ENCODE measurements at places on chromosomes 1 and 21. TPM values are rescaled to one million over a fixed set of nuclear protein-coding genes. Genes with fewer than 3 reads are reported as not detected.
A peak's percentile ranks its signal among the peaks of the same experiment; 100 is the strongest.

DNA sequence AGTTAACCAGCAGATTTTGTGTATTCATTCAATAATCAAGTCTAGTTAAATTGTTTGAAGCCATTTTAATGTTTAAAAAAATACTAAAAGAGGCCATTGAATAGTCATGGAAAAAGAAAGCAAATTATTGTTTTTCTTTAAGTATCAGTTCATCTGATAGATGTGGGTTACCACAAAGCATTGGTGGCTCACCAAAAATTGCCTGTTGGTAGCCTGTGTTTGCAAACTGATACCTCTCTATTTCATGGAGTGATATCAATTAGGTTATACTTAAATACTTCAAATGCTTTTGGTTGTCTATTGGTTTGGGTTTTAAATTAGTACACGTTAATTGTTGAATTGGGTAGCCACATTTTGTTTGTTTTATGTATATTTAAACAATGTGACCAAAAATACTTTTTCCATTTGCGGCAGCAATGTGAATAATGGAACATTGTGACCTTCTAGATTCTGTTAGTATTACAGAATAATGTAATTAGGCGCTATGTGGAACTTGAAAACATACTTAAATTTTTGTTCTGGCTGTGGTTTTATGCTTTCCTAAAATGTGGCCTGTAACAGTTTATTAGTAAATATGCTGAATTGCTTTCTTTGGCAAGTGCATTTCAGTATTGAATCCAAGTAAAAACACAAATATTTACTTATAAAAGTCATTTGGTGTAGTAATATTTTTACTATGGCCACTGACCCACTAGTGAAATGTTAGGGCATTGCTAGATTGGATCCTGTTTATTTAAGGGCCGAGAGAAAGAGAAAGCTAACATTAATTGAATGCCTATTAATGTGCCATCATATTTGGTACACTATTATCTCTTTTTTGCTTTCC lies 37.1 kb upstream of the NBL1 start:
- no peak for DNase-seq

- no peak for DNase-seq
Observed at GRCh38 chr1:223212441-223212840, 69.4 kb upstream of the TLR5 start.

- DNase-seq: no peak
Observed at GRCh38 chr21:43757601-43758000, 18.5 kb downstream of the CSTB start.

- no peak for DNase-seq
Observed at GRCh38 chr1:50218344-50219120, 109.8 kb downstream of the ELAVL4 start.

DNA sequence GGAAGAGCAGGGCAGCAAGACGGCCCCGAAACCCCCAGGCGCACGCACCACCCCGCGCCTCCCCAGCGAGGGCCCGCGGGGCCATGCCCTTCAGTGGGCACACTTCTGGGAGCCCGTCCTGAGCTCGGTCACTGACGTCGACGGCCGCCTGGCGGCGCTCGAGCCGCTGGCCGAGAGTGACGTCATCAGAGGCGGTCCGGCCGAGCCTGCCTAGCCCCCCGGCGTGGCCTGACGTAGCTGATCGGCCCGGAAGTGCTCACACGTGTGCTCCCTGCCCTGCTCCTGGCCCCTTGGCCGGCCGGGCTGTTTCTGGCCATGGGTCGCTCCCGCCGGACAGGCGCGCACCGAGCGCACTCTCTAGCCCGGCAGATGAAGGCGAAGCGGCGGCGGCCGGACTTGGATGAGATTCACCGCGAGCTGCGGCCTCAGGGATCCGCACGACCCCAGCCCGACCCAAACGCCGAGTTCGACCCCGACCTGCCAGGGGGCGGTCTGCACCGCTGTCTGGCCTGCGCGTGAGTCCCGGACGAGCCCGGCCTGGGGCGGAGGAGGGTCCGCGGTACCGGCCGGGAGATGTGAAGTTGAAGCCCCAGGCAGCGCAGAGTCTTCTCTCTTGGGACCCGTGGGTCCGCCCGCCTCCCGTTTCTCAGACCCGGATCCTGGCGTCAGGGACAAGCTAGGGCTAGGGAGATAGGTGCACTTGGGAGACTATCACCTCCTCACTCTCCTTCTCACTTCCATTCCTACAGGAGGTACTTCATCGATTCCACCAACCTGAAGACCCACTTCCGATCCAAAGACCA lies at the start of gene ZNF593:
Gene ZNF593, plus strand, starts transcription at position 240 of the 803 bp plus-strand sequence. Its CDS starts 76 bp downstream, at position 316.
- DNase-seq: peak; percentile 61

FCN3 gene
- 0.32 TPM for total RNA-seq

TNN gene
- not detected for total RNA-seq

DNALI1 gene
- not detected for total RNA-seq

KLHDC7A gene
- not detected for total RNA-seq

GPR3 gene
- 0.33 TPM for total RNA-seq

SPRR2F gene
- total RNA-seq: not detected

CRABP2 gene
- total RNA-seq: 1.3 TPM

Data from GM12878 (cell line).